ENCODE measurements at places on chromosomes 2 and 18.

DNA sequence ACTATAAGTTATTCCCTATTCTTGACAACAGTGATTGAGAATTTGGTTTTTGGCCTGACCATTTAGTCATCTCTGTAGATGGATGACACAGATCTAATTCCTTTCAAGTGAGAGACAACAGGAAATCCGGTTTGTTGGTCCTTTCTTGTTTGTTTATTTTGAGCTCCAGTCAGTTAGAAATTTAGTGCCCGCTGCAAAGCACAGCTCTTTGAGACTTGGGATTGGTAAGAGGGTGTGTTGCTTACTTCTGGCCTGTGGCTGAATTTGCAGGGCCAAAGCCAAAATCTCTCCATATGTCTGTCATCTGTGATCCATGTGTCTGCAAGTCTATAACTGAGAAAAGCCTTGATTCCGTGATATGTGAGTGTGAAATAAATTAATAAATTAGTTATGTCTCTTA is 74.3 kb downstream of the BIN1 start:
- DNase-seq = no peak

DNA sequence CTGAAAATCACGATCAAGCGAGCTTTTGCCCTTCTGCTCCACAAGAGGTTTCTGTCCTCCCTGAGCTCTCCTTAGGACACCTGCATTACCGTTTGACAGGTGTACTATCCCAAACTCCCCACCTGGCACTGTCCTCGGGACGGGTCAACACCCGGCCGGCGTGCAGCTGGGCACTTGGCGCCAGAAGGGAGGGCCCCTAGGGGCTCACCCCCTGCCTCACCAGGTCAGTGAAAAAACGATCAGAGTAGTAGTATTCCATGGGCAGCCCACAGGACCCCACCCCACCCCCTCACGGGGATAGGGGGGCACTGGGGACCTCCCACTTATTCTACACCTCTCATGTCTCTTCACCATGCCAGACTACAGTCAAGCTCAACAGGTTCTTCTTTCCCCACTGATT is 117.6 kb upstream of the ANKRD30BL start:
- DNase-seq = no peak

- no peak for DNase-seq
These were observed 429.3 kb downstream of the TGIF1 start for GRCh38 chr18:3879114-3879835.

- no peak for DNase-seq
These were observed 172.9 kb upstream of the KLHL29 start for GRCh38 chr2:23211987-23212583.

GRCh38 chr18:21129566-21130216 is 18.1 kb upstream of the ROCK1 start:
- DNase-seq = no peak

DNA sequence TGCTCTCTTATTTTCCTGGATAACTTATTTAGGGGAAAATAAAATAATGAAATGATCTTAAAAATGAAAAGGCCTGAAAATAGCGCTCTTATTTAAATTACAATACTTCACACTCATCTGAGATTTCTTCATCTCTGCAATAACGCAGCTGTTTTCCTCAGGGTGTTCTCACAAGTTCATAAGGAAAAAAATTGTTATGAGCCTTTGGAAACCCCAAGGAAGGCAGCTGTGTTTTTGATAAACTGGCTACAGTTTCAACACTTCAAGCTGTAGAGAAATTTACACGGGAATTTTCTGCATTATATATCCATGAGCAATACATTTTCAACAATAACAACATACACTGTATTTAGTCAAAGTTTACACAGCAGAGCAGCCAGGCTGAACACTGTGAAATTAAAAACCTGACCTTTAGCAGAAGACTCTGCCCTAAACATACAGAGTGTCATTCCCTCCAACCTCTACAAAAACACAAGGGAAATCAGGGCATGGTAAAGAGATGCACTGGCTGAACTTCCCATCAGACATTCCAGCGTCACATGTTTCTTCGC is 959.6 kb downstream of the SLC4A3 start:
- no peak for DNase-seq

- DNase-seq = no peak
These were observed 758.0 kb upstream of the ZEB2 start for GRCh38 chr2:145277922-145278321.

- DNase-seq = no peak
These were observed 30.9 kb downstream of the DSEL start for GRCh38 chr18:67485655-67486054.

DNA sequence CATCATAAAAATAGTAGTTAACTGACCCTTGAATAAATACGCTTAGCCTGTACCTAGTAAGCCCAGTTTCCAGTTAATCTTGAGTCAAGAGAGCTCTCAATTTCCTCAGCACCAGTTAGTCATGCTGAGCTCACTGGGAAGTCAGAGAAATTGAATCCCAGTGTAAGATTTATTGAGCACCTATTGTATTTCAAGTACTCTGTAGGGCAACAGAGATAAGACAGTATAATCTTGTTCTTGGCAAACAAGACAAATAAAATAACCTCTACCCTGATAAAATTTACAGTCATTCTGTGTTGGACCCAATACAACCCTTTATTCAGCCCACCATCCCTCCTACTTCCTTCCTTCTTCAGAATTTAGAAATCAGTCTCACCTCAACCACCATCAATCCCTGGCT is 71.9 kb upstream of the NRP2 start:
- DNase-seq = no peak

- DNase-seq = no peak
These were observed 12.7 kb downstream of the ANKRD44 start for GRCh38 chr2:197297772-197298318.

GRCh38 chr2:567496-567864 is 109.7 kb downstream of the TMEM18 start:
- no peak for DNase-seq

DNA sequence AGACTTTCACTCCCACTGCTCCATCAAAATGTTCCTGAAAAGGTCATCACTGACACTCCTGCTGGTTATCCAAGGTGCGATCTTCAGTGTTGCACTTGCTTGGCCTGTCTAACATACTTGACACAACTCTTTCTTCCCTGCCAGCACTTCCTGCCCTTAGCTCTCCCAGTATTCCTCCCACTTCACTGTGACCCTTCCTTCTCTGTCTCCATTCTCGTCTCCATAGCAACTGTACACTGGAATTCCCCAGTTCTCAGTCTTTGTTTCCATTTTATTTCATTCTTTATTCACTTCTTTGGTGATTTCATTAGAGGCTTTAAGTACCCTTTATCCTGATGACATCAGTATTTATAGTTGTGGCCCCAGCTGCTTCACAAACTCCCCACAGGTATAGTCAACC is 333.0 kb downstream of the IRS1 start:
- no peak for DNase-seq

GRCh38 chr18:57965246-57965645 is 78.8 kb upstream of the NEDD4L start:
- DNase-seq = no peak

DNA sequence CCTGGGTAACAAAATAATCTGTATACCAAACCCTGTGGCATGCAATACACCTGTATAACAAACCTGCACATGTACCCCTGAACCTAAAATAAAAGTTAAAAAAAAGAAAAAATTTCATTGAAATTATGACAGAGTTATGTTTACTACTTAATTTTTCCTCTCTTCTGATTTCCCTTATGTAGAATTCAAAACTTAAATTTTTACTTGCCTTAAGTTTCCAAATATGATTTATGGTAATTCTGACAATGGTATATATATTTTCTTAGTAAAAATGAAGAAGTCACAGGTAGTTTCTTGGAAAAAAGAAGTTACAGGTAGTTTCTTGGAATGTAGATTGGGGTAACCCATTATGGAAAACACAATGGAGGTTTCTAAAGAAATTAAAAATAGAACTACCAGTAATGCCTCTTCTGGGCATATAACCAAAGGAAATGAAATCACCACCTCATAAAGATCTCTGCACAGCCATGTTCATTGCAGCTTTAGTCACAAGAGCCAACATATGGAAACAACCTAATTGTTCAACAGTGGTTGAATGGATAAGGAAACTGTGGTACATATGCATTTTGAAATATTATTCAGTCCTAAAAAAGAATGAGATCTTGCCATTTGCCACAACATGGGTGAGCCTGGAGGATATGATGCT is 164.9 kb downstream of the BABAM2 start:
- no peak for DNase-seq

DNA sequence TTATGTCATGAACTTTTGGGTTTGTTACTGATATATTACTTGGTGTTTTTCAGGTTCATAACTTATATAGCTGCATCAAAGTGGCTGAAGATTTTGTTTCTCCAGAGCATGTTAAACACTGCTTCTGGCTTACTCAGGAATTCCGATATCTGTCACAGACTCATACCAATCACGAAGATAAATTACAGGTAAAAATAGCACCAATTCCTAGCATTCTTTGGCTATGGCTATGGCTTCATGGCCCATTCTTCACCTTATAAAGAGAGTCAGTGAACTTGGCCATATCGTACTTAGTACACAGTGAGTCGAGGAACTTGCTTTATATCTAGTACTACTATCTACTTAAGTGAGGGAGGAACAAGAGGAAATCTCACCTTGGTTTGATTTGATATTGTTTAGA is 49.9 kb downstream of the KDM3A start:
- no peak for DNase-seq

DNA sequence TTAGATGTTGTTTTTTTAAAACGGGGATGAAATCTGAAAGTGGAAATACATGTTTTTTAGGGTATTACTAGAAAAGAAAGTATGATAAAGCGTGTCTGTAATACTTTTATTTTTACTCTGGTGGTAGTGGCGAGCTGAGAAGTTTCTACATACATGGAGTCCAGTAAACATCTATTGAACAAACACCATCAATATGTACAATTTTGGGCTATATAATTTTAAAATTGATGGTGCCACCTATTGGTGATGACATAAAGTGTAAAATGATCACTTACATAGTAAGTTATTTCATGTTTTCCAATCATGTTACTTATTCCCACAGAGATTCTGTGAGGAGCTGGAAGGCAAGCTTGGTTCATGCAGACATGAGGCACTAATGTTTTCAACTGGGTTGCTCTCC is 31.5 kb upstream of the NFE2L2 start:
- no peak for DNase-seq

DNA sequence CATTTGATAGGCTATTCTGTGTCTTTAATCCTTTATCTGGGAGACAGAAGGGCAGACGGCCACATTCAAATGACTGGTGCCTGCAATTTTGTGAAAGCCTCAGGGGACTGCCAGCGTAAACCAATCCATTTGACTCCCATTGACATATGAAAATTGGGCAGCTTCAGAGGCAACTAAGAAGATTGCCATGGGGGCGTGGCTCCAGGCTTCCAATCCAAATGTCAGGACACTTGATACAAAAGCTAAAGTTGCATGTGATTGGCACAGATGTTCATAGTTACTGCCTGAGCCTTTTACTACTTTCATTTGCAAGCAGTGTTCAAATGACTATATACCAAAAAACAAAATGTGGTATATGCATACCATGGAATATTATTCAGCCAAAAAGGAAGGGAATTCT is 42.0 kb downstream of the SPC25 start:
- no peak for DNase-seq

- no peak for DNase-seq
These were observed 1.3 kb downstream of the CERS6 start for GRCh38 chr2:168457190-168457895.

DNA sequence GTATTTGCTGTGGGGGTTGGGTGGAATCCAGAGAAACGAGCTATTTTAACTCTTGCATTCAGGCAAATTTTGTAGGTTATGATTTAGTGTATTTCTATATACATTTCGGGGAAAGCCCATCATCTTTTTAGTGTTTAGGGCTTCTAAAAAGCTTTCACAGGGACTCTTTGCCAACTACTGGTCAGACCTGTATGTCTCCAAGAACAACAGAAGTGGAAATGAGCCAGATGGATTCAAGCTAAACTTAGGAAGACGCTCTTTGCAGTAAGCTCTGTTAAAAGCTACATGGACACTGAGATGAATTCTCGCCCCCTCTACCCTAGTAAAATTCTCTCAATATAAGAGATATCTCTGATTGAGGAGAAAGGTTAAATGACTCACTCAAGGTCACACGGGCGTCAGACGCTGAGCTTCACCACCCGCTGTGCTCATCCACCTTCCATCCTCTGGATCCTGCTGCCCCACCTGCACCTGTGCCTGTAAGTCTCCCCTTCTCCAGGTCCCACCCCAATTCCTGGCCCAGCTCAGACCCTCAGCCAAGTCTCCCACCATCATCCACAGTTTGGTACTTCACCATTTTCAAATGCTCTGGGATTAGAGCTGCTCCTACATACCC is 85.6 kb downstream of the MARCHF4 start:
- DNase-seq = no peak

DNA sequence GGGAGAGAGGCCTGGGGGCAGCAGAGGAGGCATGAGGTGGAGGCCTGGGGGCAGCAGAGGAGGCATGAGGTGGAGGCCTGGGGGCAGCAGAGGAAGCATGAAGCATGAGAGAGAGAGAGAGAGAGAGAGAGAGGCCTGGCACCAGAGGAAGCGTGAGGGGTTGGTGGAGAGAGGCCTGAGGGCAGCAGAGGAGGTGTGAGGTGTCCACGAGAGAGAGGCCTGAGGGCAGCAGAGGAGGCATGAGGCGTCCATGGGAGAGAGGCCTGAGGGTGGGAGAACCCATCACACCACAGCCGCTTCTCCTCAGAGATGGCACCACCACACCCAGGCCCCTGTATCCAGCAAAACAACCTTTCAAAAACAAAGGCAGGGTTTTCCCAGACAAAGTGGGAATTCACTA is 55.7 kb upstream of the KCNG2 start:
- DNase-seq = no peak

GRCh38 chr2:218074031-218074430 is 5.0 kb downstream of the RUFY4 start:
- DNase-seq = no peak

GRCh38 chr2:168314236-168314635 is 66.8 kb upstream of the STK39 start:
- no peak for DNase-seq

GRCh38 chr18:55227771-55228170 is 268.5 kb upstream of the CCDC68 start:
- no peak for DNase-seq

- no peak for DNase-seq
These were observed 150.3 kb downstream of the PXDN start for GRCh38 chr2:1594123-1594372.

GRCh38 chr18:62607302-62607701 is 84.5 kb downstream of the ZCCHC2 start:
- DNase-seq = no peak
